Stimulated activated CD8-positive, alpha-beta memory T cell treated with anti-CD3 and anti-CD28 coated beads, Interleukin-7, amount 100 ng/mL, for 1 hour (primary cell): ENCODE measurements at places on chromosomes 5 and 9.

- DNase-seq: no peak
These were observed 41.8 kb downstream of the CSF2 start for GRCh38 chr5:132115375-132115774.

DNA sequence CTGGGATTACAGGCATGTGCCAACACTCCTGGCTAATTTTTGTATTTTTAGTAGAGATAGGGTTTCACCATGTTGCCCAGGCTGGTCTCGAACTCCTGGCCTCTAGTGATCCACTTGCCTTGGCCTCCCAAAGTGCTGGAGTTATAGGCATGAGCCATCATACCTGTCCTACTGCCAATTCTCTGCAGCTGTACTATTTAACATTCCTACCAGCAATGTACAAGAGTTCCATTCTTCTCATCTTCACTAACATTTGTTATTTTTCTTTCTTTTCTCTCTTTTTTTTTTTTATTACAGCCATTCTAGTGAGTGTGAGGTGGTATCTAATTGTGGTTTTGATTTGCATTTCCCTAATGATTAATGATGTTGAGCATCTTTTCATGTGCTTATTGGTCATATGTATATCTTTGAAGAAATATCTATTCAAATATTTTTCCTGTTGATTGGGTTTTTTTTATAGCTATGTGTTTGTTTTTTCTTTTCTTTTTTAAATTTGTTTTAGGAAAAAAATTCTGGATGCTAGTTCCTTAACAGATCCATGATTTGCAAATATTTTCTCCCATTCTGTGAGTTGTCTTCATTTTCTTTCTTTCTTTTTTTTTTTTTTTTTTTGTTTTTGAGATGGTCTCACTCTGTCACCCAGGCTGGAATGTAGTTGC lies 17.4 kb downstream of the ANKHD1 start:
- no peak for DNase-seq

GRCh38 chr9:116208417-116209232 lies 55.0 kb downstream of the PAPPA start:
- DNase-seq: no peak

GRCh38 chr5:147822686-147823491 lies 8.6 kb downstream of the SPINK1 start:
- no peak for DNase-seq

GRCh38 chr9:136482046-136482792 lies 621 bp downstream of the SEC16A start:
- DNase-seq: no peak

- no peak for DNase-seq
These were observed 1.5 kb downstream of the SPAAR start for GRCh38 chr9:35910613-35911359.

- DNase-seq: no peak
These were observed at the start of gene GPR150 for GRCh38 chr5:95620030-95620869. TSS of gene GPR150 (plus strand) at chr5:95620087. CDS start at chr5:95620276, 189 bp downstream.

GRCh38 chr5:134289509-134290113 lies 63.7 kb upstream of the PPP2CA start:
- DNase-seq: no peak

DNA sequence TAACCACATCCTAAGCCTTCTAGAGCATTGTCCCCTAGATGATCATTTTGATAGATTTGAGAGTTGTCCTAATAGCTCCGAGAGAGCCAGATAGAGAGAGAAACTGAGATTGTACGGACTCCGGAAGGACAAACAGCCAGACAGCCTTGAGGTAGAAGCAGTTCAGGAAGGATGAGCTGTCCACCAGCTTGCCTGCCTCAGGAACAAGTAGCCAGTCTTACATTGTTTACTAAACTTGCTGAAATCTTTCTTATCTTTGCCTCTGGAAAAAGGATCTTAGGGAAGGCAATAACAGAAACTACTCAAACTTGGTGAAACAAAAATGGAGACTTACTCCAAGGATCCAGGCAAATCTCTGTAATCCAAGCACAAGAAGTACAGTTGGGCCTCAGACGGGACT lies 39.0 kb upstream of the SAP30L start:
- DNase-seq: no peak

DNA sequence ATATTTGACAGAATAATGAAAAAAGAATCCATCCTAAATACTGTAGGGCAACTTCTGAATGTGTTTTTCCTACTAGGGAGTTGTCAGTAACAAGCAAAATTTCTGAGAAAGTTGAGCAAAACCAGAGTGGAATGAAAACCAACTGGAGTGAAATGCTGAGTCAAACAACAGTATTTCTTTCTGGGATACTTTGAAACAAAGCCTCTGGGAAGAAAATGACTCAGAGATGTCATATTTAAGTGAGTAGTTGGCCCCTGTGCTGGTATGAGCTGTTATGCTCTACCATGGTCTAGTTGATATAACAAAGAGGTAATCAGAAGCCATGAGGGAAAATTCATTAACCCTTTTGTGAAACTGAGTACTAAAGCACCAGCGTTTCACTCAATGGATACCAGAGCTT lies 372.1 kb upstream of the C9orf72 start:
- no peak for DNase-seq

- DNase-seq: no peak
These were observed 5.4 kb upstream of the FOXE1 start for GRCh38 chr9:97847474-97848214.

DNA sequence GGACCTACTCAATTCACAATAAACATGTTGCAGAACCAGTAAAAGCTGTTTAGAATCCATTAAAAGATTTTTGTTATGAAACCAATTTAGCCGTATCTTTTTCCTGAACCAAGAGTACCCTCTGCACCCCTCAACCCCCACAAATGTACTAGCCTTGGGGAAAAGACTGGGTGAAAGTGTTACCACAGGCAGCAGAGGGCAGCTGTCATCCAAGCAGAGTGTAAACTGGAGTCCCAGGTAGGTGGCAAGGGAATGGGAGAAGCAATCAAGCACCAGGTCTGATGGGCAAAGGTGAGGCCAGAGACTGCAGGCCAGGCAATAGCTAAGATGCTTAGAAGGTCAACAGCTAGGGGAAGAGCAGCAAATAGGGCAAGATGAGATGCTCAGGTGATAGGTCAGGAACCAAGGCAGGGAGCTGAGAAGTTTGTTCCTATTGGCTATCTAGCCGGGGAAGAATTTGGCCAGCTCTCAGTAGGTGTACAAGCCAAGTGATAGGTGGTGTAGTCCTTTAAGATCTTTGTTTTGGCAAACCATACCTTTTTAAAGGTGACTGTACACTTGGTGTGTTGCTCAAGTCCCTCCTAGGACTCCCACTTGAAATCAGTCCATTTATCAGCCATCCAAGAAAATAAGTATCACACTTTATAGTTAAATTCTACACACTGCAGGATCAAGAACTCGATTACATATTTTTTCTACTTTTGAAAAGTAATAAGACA lies 77.8 kb upstream of the CCDC112 start:
- DNase-seq: no peak

- DNase-seq: no peak
These were observed 977.9 kb upstream of the NUDT12 start for GRCh38 chr5:104540448-104540847.

- no peak for DNase-seq
These were observed 189.3 kb upstream of the CTNND2 start for GRCh38 chr5:12093586-12093985.

- no peak for DNase-seq
These were observed 227.3 kb upstream of the CDH18 start for GRCh38 chr5:20215257-20215656.

- no peak for DNase-seq
These were observed 11.3 kb upstream of the P4HA2 start for GRCh38 chr5:132238901-132239500.

DNA sequence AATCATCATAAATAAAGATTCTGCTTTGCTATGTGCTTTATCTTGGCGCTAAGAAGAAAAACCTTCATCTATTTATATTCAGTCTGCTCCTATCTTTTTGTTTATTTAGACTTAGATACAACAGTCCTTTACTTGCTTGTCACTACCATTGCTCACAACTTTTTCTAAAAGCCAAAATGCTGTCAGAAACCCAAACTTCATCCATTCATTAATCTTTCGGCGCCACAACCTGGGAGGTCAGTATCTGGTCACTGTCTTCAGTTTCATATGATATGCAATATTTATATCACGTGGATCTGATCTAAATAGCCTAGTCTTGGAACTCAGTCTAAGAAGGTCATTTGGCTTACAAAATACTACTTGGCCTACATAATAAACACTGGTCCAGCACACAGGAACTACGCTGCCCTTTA lies 159.3 kb upstream of the TARS1 start:
- no peak for DNase-seq

DNA sequence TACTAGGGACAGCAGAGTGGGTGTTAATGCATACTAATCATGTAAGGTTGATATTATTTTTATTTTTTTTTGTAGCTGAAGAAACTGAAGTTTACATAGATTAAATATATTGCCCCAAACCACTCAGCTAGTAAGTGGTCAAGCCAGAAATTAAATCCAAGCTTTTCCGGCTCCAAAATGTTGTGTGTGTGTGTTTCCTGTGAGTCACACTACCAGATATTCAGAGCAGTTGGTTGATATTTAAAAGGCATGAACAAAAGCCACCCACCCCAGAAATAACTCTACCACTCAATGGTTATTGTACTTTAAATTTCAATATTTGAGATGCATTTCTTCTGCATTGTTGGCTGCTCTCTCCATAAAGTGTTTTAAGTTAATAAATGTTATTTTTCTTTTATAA lies 29.5 kb downstream of the KCNN2 start:
- no peak for DNase-seq

DNA sequence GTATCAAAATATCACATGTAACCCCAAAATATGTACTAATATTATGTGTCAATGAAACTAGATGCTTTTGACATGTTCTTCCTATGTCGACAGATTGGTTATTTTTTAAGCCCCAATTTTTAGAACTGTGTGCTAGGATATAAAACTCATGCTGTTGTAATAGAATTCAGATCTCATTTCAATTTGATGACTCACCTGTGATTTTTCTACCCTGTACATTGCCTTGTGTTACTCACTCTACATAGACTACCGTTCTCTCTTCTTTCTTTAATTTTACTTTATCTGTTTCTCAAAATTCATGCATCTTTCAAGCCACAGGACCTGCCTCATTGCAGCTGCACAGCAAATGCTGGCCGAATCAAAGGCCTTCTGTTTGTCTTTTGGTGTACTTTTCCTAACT lies 284.5 kb downstream of the MAT2B start:
- no peak for DNase-seq

DNA sequence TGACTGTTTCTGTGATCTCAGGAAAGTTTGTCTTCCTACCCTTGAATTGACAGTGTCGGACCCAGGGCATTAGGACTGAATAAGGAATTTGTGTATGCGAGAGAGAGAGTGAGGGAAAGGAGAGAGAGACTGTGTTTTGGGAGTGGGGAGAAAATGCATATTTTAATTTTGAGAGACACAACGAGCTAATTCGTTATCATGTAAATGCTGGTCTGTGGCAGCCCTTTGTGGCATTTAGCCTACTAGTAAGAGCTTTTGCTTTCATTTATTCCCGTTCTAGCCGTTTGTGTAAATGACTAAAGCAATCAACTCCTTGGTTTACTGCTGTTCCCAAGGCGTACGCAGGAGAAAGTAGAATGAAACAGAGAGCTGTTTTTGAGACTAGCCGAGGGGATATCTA lies 79.8 kb upstream of the MAMDC2 start:
- DNase-seq: no peak

DNA sequence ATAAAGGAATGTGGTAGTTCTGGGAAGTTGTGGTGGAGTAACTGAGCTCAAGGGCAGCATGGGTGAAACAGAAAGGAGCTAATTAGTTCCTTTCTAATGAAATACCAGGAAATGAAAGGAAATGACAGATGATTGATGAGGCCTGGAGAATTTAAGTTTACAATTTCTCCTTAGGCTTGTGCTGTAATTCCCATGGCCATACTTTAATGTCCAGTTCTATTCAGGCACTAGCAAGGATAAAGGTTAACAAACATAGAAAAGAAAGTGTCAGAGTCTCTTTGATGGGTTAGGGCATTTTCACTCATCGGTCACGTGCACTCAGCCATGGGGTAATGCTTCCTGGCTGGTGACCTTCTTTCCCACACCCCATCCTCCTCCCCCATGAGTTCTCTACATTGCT lies 70.3 kb downstream of the CTSL start:
- no peak for DNase-seq

GRCh38 chr9:89588271-89588879 lies 16.4 kb upstream of the GADD45G start:
- no peak for DNase-seq

GRCh38 chr9:131674425-131675421 lies 65.2 kb downstream of the RAPGEF1 start:
- DNase-seq: no peak

- DNase-seq: no peak
These were observed 55.4 kb downstream of the SEMA4D start for GRCh38 chr9:89442501-89442978.

DNA sequence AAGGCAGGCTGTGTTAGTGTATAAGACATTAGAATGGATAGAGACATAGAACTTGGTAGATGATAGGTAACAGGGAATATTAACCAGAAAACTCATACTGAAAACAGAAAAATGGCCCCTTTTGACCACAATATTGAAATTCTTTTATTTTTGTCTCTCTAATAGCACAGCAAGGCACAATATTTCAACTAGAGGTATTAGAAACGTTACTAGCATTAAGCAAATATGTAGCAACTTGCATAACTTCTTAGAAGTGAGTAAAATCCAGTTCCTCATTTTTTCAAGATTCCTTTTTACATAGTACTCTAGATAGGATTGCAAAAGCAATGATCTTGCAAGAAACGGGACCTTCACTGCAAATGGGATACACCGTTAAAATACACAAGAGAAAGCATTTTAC lies 102.7 kb upstream of the VCAN start:
- DNase-seq: no peak
